Stimulated activated CD8-positive, alpha-beta memory T cell treated with anti-CD3 and anti-CD28 coated beads, Interleukin-4, amount 100 ng/mL, for 1 hour (primary cell): ENCODE measurements at places on chromosomes 12 and 14.

DNA sequence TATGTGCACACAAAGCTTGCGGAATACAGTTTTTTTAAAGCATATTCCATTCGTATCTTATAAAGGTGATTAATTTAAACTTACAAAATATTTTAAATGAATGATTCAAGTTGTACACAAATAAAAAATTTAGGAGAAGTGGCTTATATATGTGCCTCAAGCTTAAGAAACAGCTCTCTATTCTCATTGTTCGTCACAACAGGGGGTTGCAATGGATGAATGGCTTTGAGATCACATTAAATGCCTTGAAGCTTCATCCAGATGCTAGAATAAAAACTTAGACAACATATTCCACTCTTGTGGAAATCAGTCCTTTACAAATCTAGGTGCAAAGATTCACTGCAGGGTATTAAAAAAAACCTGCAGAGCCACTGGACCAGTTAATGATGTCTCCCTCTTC lies 303.9 kb upstream of the LRFN5 start:
- DNase-seq = no peak

DNA sequence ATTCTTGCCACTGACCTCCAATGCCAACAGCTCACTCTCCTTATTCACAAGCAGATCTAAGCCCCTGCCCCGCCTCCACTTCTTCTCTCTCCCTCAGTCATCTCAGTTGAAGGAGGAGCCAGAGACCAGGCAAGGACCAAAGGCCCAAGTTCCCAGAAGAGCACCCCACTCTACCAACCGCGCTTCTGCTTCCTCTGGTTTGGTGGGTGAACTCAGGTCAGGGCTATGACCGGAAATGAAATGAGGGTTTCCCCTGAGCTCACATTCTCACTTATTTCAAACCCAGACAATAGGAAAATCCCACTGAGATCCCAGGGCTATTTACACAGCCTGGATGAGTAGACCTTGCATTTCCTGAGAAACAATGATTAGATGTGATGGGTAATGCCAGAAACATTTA lies 9.9 kb downstream of the DPF3 start:
- DNase-seq = no peak

DNA sequence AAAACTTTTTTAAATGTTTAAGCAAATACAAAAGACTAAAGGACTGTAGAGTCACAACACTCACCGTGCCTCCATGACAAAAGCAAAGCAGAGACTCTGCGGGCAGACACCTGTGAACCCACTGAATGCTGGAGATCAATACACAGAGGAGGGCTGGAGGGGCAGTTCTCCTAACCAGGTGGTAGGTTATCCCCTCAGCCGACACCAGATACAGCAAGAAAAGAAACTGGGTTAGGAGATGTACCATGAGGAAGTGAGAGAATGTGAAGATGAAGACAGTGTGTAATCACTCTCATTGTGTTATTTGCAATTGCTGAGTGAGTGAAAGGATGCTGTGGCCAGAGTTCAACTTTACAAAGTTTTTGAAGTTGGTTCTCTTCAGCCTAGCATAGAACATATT lies 480.3 kb downstream of the BCL11B start:
- DNase-seq = no peak

DNA sequence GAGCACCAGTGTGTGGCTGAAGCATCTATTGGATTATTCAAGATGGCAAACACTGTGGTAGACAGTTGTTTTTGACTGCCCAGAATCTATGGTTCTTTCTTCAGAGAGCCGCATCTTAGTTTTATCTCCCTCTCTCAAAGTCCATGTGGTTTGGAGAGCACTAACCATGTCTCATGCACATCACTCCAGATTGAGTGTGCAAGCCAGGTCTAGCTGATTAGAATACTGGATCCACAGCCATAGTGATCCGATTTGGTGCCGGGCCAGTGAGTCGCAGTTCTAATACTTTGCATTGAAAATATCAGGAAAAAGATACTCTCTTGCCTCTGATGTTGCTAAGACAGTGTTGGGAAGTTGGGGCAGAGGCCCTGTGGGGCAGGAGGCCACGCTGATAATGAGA lies 4.6 kb upstream of the SBNO1 start:
- DNase-seq = no peak

DNA sequence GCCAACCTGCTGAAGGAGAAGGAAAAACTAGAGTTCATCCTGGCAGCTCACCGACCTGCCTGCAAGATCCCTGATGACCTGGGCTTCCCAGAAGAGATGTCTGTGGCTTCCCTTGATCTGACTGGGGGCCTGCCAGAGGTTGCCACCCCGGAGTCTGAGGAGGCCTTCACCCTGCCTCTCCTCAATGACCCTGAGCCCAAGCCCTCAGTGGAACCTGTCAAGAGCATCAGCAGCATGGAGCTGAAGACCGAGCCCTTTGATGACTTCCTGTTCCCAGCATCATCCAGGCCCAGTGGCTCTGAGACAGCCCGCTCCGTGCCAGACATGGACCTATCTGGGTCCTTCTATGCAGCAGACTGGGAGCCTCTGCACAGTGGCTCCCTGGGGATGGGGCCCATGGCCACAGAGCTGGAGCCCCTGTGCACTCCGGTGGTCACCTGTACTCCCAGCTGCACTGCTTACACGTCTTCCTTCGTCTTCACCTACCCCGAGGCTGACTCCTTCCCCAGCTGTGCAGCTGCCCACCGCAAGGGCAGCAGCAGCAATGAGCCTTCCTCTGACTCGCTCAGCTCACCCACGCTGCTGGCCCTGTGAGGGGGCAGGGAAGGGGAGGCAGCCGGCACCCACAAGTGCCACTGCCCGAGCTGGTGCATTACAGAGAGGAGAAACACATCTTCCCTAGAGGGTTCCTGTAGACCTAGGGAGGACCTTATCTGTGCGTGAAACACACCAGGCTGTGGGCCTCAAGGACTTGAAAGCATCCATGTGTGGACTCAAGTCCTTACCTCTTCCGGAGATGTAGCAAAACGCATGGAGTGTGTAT lies 2.4 kb downstream of the FOS start:
- DNase-seq = no peak

- DNase-seq = no peak
These were observed 455.6 kb upstream of the TMPO start for GRCh38 chr12:98059659-98060343.

DNA sequence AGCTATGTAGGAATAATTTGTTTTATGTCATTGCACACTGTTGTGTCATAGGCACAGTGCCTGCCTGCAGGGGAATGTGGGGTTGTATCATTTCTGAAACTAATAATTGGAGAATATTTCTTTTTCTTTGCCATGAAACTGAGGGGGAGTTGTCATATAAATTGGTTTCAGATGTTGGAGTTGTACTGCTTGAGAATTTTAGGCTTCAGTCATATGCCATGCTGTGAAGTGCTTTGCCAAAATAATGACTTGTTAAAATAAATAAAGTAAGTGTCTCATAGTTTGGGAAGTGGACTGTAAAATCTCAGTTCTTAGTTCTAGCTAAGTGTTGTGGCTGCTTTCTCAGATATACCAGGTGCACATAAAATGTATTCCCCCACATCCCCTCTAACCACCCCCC lies 116.8 kb downstream of the DAAM1 start:
- DNase-seq = no peak

- no peak for DNase-seq
These were observed 44.3 kb downstream of the RNF34 start for GRCh38 chr12:121443911-121444841.
